ENCODE measurements at places on chromosomes 1 and 21.

- H3K27ac ChIP-seq, result peak overlapping the region; percentile 52
- H3K4me3 ChIP-seq, result no peak overlapping the region
- H3K36me3 ChIP-seq, result no peaks in the 10 kb centered on the region
- H3K27me3 ChIP-seq, result peaks cover 2% of the 10 kb centered on the region
Measured at GRCh38 chr21:45364468-45365185, 40.3 kb upstream of the COL18A1 start.

- peak; percentile 69 for DNase-seq
- H3K27ac ChIP-seq, result peak overlapping the region; percentile 96
- H3K36me3 ChIP-seq, result peaks cover 20% of the 10 kb centered on the region
- H3K4me3 ChIP-seq, result peak overlapping the region; percentile 87
- no peaks in the 10 kb centered on the region for H3K27me3 ChIP-seq
Measured at GRCh38 chr21:29299916-29300806, 1.4 kb downstream of the BACH1 start.

GRCh38 chr1:59687081-59687480 lies 127.7 kb upstream of the HOOK1 start:
- DNase-seq, result no peak
- H3K36me3 ChIP-seq, result no peaks in the 10 kb centered on the region
- H3K4me1 ChIP-seq, result no peaks in the 10 kb centered on the region
- H3K27ac ChIP-seq, result no peak overlapping the region

GRCh38 chr1:157359314-157360022 lies 192.8 kb downstream of the FCRL5 start:
- no peaks in the 10 kb centered on the region for H3K4me1 ChIP-seq
- no peaks in the 10 kb centered on the region for H3K36me3 ChIP-seq
- no peak overlapping the region for H3K4me3 ChIP-seq
- DNase-seq, result no peak
- H3K27ac ChIP-seq, result no peak overlapping the region

DNA sequence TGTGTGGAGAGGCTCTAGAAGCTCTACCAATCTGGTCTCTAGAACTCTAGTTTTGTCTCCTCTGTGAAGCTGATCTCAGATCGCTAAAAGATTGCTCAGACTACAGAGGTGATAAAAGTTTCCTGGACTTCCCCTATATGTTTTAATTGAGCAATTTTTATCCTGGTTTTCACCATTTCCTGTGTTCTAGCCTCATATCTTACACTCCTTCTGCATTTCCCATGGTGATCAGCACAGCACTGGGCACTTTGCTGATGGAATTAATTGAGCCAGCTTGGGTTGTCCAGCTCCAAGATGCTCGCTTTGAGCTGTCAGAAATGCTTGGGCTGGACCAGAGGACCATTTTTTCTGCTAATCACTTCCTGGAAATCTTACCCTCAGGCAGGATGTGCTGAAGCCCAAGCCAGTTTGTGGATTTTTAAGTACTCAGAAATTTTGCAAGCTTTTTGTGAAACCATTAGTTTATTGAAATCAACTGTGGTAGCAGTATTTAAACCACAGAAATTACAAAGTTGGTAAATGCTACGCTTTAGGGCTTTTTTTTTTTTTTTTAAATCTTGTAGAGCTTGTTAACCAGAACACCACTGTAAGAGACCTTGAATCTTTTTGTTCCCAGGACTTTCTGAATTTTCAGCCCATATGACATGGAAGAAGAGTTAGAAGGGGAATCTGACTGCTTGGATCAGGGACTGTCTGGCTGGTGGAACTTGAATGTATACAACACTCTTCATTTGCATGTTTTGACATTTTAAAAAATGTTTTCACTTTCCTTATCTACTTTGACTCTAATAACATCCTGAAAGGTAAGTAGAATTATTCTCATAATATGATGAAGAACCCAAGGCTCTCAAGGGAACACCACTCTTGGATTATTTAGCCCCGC lies 28.4 kb downstream of the CD48 start:
- peak overlapping the region; percentile 54 for H3K4me3 ChIP-seq
- H3K36me3 ChIP-seq, result peaks cover 89% of the 10 kb centered on the region
- H3K4me1 ChIP-seq, result peaks cover 76% of the 10 kb centered on the region
- H3K27me3 ChIP-seq, result no peaks in the 10 kb centered on the region

DNA sequence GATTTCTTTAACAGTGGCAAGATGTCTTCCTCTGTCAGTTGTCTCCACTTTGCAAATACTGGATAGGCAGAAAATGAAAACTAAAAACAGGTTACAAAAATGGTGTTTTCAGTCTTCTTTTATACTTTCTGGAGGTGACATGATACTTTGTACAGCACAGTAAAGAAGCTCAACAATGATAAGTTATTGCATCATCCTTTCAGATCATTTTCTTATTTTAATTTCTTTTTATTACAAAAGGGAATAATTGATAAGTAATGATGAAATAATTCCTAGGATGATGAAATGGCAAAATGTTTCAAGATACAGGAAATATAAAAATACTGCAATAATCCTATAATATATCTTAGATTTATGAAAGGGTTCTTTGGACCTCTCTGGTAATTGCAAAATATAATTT lies 16.5 kb downstream of the GORAB start:
- peaks cover 2% of the 10 kb centered on the region for H3K4me1 ChIP-seq
- no peak for DNase-seq
- H3K27ac ChIP-seq, result peak overlapping the region; percentile 40
- H3K4me3 ChIP-seq, result no peak overlapping the region

- no peaks in the 10 kb centered on the region for H3K27me3 ChIP-seq
- H3K4me3 ChIP-seq, result no peak overlapping the region
- DNase-seq, result no peak
- peaks cover 12% of the 10 kb centered on the region for H3K4me1 ChIP-seq
- H3K36me3 ChIP-seq, result no peaks in the 10 kb centered on the region
- H3K27ac ChIP-seq, result no peak overlapping the region
Measured at GRCh38 chr1:45297666-45298356, 28.9 kb upstream of the HPDL start.

DNA sequence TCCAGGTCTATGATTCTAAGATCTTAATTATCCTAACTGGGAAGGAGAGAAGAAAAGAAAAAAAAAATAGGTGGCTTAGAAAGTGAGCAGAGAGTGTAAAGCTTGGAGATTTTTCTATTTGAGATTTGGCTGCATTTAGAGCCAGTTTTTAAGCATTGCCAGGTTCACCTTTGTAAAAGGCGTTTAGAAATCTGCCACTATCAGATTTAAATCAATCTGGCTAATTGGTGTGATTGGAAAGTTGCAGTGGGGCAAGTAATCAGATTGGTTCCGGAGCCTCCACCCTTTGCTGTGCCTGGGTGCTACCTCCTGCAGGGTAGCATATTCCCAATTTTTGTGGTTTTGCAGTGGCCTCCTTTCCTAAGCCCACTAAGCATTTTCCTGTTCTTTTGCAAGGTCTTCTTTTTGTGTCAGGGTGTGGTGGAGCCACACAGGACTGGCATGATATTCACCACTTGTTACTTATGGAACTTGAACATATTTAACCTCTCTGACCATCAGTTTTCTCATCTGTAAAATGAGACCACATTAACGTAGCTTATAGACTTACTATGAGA lies 48.5 kb upstream of the PPP2R5A start:
- DNase-seq, result no peak
- no peaks in the 10 kb centered on the region for H3K36me3 ChIP-seq
- H3K27me3 ChIP-seq, result no peaks in the 10 kb centered on the region
- H3K4me1 ChIP-seq, result peaks cover 35% of the 10 kb centered on the region

GRCh38 chr1:88311907-88312306 lies 372.2 kb upstream of the PKN2 start:
- H3K27me3 ChIP-seq, result peaks cover 2% of the 10 kb centered on the region
- DNase-seq, result no peak
- H3K27ac ChIP-seq, result no peak overlapping the region
- H3K4me3 ChIP-seq, result no peak overlapping the region
- H3K36me3 ChIP-seq, result no peaks in the 10 kb centered on the region

GRCh38 chr1:22830041-22830566 lies 119.5 kb downstream of the EPHB2 start:
- H3K36me3 ChIP-seq, result no peaks in the 10 kb centered on the region
- no peaks in the 10 kb centered on the region for H3K27me3 ChIP-seq
- no peak overlapping the region for H3K4me3 ChIP-seq
- DNase-seq, result no peak

GRCh38 chr1:180228648-180229482 lies 1.2 kb upstream of the LHX4 start:
- peak overlapping the region; percentile 47 for H3K4me3 ChIP-seq
- peaks cover 56% of the 10 kb centered on the region for H3K27me3 ChIP-seq
- H3K27ac ChIP-seq, result no peak overlapping the region
- H3K36me3 ChIP-seq, result no peaks in the 10 kb centered on the region
- peak; percentile 36 for DNase-seq

DNA sequence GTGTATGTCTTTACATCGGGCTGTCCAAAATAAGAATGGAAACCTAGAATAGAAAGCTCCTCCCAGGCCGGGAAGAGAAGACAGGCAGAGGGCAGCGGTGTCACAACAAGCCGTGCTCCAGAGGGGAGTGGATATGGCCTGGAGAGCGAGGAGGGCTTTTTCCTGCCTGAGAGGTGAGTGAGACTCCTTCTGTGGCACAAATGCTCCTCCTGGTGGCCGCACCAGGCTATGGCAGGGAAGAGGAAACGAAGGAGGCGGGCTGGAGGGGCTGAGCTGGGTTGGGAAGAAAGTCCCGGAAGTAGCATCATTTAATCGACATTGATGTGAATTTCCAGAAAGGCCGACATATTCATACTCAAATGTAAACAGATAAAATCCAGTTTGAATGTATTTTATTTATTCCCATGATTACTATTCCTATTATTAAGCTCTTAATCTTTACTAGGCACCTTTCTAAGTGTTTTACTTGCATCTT lies 54.7 kb downstream of the MEF2D start:
- H3K27ac ChIP-seq, result no peak overlapping the region
- peaks cover 33% of the 10 kb centered on the region for H3K27me3 ChIP-seq
- peak; percentile 90 for DNase-seq
- peaks cover 16% of the 10 kb centered on the region for H3K4me1 ChIP-seq
- H3K36me3 ChIP-seq, result no peaks in the 10 kb centered on the region

- H3K4me1 ChIP-seq, result no peaks in the 10 kb centered on the region
- no peaks in the 10 kb centered on the region for H3K36me3 ChIP-seq
- H3K4me3 ChIP-seq, result no peak overlapping the region
Measured at GRCh38 chr1:48362901-48363300, 109.1 kb downstream of the SPATA6 start.

DNA sequence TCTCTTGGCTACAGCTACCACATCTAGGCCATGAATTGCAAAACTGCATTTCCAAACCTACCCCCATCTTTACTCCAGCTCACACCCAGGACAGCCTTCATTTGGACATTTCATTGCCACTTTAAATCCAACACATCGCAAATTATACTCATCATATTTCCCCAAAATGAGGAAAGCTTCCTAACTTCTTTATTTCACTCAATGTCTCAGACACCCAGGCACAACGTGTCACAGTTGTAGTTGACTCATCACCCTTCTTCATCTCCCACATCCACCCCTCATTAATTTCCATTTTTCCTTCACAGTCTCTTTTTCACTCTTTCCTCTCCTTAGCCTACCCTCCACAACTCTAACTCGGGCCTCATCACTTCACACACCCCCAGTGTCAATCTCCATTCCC lies 6.7 kb downstream of the OTUD7B start:
- peaks cover 64% of the 10 kb centered on the region for H3K4me1 ChIP-seq
- no peaks in the 10 kb centered on the region for H3K27me3 ChIP-seq
- H3K4me3 ChIP-seq, result no peak overlapping the region
- H3K36me3 ChIP-seq, result peaks cover 58% of the 10 kb centered on the region
